ENCODE measurements at places on chromosomes 1 and 21.
A peak's percentile ranks its signal among the peaks of the same experiment; 100 is the strongest.

DNA sequence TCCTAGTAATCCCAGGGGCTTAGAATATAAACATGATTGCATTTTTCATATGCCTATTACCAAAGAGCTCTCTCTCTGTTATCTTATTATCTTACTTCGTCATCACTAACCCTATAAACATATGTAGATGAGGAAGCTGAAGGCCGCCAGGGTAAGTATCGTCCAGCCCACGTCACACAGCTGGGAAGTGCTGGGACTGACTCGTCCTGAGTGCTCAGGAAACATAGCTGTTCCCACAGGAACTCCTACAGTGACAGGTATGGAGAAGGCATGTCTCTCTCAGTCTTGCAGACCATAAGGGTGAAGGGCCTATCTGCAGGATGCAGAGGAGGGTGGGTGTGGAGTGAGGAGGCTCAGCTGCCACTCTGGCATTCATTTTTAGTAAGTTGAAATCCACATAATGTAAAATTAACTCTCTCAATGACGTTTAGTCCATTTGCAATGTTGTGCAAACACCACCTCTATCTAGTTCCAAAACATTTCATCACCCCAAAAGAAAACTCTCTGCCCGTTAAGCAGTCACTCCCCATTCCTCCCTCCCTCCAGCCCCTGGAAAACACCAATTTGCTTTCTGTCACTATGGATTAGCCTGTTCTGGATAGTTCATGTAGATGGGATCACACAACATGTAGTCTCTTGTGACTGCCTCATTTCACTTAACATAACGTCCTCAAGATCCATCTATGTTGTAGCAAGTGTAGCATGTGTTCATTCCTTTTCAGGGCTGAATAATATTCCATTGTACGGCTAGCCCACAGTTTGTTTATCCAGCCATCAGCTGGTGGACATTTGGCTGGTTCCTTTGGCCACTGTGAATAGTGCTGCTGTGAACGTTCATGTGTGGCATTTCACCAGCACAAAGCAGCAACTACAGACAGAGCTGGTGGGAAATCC lies 68.3 kb downstream of the TCP10L start:
- no peak for DNase-seq

- DNase-seq: no peak
Measured at GRCh38 chr21:44317241-44317782, 17.5 kb downstream of the PFKL start.

DNA sequence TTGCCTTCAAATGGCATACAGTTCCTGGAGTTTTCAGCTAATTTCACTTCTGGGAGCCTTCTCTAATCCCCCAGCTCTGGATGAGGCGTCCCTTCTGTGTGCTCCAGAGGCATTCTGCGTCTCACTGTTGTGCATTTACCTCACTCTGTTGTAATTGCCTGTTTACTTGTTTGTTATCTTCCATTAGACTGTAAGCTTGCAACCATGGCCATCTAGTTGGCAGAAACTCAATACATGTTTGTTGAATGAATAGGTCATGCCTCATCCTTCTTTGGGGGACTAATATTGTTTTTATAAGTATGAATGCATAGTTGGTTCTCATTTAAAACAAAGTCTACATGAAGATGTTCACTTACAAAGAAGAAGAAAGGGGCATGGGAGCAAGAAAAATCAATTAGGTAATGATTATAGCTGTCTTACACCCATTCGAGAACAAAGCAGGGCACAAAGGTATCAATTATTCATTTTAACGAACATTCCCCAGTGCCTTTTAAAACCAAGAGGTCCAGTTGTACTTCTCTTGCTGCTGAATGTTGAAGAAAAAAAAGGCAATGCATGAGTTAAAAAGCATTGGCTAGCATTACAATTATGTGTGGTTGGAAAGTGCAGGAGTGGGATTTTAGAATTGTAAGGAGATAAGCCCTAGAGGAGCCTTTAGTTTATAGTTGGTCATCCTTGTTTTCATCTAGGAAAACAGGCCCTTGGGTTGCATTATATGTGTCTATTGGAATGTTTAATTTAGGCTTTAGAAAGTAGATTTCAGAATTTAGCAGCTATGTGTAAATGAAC lies 6.0 kb downstream of the RGL1 start:
- no peak for DNase-seq

- no peak for DNase-seq
Measured at GRCh38 chr1:226211181-226211821, 12.2 kb upstream of the MIXL1 start.

GRCh38 chr1:72288886-72289285 lies 6.5 kb upstream of the NEGR1 start:
- no peak for DNase-seq

GRCh38 chr1:241391926-241392710 lies 35.1 kb upstream of the RGS7 start:
- DNase-seq: no peak

DNA sequence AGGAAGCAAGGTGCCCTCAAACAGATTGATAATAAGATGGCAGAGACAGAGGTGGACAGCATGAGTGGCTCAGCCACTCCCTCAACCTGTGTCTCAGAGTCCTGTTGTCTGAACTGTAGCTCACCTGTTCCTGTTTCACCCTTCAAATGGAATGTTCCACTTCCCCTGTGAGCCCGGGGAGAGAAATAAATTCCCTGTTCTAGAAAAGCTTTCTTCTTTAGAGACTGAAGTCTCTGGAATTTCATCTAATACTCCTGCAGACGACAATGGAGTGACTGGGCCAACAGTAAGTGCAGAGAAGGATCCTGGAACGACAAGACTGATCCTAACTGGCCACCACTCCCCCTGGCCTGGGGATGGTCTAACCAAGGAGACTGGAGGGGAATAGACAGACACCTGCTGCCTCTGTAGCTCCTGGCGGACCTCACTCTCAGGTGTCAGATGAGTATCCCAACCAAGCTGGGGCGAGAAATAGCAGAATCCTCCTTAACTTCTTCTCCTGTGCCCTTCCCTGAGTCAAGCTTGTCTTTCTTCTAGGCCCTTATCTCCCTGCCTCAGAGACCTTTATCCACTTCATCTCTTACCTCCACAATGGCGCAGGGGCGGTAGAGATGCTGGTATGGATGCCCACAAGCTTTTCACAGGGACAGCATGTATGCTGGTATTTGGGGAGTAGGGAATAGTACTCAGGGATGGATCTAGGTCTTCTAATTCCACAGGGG lies 45.4 kb downstream of the PLEKHA6 start:
- DNase-seq: no peak

DNA sequence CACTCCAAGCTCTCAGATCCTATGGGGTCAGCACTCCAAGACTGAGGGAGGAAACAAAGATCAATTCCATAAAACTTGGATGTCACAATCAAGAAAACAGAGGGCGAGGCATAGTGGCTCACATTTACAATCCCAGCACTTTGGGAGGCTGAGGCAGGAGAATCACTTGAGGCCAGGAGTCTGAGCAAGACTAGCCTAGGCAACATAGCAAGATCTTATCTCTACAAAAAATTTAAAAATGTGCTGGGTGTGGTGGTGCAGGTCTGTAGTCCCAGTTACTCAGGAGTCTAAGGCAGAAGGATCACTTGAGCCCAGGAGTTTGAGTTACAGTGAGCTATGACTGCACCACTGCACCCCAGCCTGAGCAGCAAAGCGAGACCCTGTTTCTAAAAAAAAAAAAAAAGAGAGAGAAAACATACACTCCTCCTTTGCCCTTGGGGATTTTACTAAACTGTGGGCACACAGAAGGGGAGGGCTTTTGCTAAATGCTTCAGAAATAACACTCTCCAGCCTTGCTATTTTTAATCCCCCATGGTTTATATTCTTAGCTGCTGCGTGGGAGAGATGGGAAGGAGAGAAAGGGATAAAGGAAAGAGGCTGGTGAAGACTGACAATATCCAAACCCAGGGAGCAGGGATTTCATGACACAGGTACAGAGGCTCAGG lies 18.1 kb downstream of the ARHGEF2 start:
- no peak for DNase-seq

DNA sequence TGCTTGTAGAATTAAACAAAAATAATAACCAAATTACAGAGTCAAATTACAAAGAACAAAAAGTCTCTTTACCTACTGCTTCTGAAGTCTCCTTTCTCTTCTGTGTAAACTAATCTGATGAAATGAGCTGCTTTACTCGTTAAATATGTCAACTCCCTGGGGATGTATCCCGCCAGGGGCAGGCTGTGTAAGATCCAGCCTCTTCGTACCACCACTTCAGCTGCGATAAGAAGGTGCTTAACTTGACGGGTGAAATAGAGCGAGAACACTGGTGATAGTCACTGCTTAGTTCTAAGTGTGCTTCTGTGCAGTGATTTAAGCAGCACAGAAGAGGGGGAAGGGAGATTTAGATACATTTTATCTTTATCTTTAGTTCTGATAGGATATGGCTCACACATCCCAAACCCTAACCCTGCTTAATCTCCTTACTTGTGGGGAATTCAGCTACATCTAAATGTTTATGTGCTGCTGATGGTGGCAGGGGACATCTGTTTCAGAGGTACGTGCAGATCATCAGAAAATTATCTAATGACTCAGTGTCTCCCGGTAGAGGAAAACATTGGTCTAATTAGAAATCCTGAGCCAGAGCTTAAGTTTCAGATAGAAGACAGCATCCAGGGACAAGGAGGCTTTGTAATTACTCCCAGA lies 46.0 kb downstream of the RHOU start:
- DNase-seq: no peak

DNA sequence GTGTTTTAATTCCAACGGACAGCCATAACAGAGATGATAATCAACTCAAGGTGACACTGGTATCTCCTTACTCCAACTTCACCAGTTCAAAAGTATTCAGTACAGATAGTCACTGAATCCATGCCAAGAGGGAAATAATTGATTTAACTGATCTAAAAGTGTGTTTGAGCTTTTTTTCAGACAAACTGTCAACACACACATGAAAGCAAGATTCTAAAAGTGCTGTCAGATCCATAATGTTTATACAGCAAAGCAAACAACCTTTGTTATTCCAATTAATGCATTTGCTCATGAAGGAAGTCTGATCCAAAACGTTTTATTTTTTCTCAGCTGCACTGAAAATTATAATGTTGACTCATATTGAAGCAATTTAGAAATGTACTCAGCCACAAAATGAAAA lies 5.9 kb upstream of the PRKAA2 start:
- DNase-seq: no peak

DNA sequence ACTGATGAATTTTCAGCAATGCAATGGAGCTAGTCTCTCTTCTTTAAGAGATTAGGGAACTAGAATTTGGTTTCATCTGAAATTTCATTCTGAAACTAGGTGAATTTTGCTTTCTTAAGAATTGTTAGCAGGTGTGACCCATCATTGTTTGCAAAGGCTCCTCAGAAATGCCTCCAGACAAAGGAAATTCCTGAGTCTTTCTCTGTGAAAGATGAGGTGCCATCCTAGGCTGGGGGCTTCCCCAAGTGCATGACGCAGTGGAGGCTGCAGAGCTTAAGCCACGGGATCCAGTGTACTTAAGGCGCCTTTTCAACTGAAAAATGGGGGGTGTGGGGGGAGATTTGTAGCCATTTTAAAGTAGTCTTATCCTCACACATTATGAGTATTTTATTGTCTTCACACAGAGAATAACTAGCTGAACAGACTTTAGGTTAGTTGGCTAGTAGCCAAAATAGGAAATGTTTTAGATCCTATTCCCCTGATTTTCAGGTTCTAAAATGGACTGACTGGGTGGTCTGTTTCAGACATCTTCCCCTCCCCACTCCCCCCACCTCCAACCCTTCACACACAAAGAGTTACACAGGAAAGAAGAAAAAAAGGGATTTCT lies 202.0 kb downstream of the NFIA start:
- no peak for DNase-seq

DNA sequence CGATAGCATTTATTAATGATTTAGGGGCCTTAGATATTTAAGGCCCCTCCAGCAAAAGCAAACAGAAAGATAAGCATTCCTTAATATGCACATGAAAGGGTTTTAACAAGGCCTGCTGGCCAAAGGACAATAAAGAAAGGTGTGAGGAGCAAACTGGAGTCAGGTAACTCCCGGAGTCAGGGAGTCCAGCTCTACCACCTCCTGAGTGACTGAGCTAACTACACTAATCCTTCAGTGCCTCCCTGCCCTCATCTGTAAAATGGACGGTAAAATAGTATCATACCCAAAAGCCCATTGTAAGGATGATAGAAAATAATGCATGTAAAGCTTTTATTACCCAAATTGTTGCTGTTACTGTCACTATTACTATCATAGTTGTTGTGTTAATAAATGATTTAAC lies 161.7 kb downstream of the SIPA1L2 start:
- no peak for DNase-seq

GRCh38 chr1:212109728-212110127 lies 74.2 kb downstream of the DTL start:
- no peak for DNase-seq

GRCh38 chr1:239939602-239940001 lies 152.1 kb upstream of the FMN2 start:
- no peak for DNase-seq

DNA sequence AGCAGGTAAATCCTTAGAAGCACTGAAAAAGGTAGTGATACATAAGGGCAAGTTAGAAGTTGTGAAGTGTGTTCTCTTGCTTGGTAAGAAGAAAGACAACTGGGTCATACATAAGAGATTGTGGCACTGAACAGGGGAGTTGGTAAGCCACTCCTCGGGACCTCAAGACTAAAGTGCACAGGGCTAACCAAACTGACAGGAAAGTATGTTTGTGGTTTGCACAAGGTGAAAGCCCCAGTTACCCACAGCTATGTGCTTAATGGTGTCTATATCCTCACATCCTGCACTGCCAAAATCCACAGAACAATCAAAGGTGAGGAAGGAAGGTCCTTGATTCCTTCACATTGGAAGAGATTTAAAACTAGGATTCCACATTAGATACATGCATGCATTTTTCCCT lies 276.5 kb downstream of the DNM3 start:
- peak; percentile 46 for DNase-seq

DNA sequence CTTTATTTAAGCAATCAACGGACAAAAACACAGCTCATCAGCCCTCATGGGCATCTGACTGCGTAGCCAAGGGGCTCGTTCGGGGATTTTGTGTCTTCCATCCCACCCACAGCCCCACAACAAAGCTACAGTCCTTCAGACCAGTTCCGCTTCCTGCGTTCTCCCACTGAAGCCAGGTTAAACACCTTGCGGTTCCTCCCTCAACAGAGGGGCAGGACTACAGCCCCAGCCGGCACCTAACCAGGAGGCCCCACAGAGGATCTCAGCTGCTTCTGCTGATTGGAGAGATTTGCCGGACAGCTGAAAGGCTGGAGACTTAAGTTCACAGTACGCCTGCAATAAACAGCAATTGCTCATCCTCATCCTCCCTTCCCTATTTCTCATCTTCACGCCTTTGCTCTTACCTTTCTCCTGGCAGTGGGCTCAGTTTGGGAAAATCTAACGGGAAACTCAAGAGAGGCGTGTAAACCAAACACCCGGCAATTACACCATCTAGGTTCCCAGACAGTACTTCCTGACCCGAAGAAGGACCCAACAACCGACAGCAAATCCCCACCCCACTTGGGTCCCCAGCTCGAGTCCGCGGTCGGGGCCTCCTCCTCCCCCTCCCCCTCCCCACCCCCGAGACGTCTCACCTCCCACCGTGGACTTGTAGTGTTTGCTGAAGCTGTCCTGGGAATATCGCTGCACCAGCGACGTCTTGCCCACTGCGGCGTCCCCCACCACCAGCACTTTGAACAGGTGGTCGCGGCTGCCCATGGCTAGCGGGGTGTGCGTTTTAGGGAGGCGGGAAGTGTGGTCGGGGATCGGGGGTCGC lies 876 bp downstream of the RAB29 start:
- peak; percentile 34 for DNase-seq

GRCh38 chr1:61337037-61337436 lies 254.7 kb downstream of the NFIA start:
- DNase-seq: no peak

- DNase-seq: no peak
Measured at GRCh38 chr21:45306832-45307571, 19.3 kb upstream of the POFUT2 start.

- no peak for DNase-seq
Measured at GRCh38 chr1:29948581-29948980, 712.3 kb downstream of the PTPRU start.

GRCh38 chr1:226607821-226608220 lies 59.3 kb downstream of the STUM start:
- no peak for DNase-seq

All from CD4-positive, alpha-beta T cell treated with Interleukin-15 for 4 hours (primary cell).